ENCODE measurements at places on chromosomes 16 and 17. TPM values are rescaled to one million over a fixed set of nuclear protein-coding genes. Genes with fewer than 3 reads are reported as not detected.

The NR1D1 gene
- total RNA-seq = 10.2 TPM

The KRTAP3-2 gene
- total RNA-seq = 0.26 TPM

The TAC4 gene
- not detected for total RNA-seq

The EVPL gene
- total RNA-seq = 17.7 TPM

The RGS11 gene
- 4.4 TPM for total RNA-seq

The ACTG1 gene
- 5,481 TPM for total RNA-seq

Measured in A549 treated with Hydrocortisone at 1 μM for 4 hours (cell line).